ENCODE measurements at places on chromosomes 2 and 18. TPM values are rescaled to one million over a fixed set of nuclear protein-coding genes. Genes with fewer than 3 reads are reported as not detected.

Gene OSBPL1A
- total RNA-seq: 9.6 TPM

Gene SP140
- not detected for total RNA-seq

Gene SERPINB3
- total RNA-seq: not detected

Gene GPD2
- 54.9 TPM for total RNA-seq

Gene BMP10
- total RNA-seq: not detected

Gene KCNIP3
- total RNA-seq: 0.97 TPM
